Smooth muscle cell of bladder (primary cell): ENCODE measurements at places on chromosomes 3 and 15. TPM values are rescaled to one million over a fixed set of nuclear protein-coding genes. Genes with fewer than 3 reads are reported as not detected.

Gene OSTN
- total RNA-seq = 0.55 and 0.57 TPM in 2 replicates

Gene FBXL22
- 0.57 and 1.4 TPM in 2 replicates for total RNA-seq

Gene REC114
- not detected in 2 replicates for total RNA-seq

Gene LTF
- total RNA-seq = 0.14 TPM in 1 of 2 replicates, not detected in the other

Gene SAXO2
- 0.65 and 3.1 TPM in 2 replicates for total RNA-seq

Gene PTH1R
- under 0.01 and 0.28 TPM in 2 replicates for total RNA-seq
